NCI-H1694 (cell line): ENCODE measurements at places on chromosomes 12 and 14.

DNA sequence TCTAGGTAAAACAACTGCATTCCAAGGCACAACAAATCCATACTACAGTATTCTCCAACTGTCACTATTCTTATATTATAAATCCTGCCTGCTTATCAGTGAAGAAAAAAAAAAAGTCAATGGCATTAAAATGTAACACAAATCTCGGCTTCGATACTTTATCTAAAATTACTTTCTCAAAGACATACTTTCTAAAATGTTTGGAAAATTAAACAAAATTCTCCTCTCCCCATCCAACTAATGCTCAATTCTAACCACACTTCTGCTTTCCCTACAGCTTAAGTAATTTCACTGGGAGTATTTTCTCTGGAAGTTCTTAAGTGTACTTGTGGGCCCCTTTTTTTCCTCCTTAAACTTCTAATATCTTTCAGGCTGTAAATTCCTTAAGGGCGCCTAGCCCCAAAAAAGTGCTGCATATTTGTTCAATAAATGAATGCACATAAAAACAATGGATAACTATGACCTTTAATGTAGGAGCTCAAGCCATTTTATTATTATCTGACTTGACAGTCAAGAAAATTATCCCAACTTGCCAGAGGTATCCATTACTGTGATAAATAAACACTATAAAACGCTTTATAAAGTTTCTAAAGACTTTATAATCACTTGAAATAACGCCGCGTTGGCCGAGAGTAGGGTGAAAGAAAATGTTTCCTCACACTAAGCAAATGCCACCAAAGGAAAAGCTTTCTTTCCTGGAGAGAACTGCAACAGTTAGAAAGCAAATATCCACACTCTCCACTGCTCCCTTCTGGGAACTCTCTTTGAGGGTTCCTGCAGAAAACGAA is 977 bp downstream of the HEATR5A start:
- DNase-seq: no peak

- no peak for DNase-seq
These were observed 97.1 kb upstream of the SRRM4 start for GRCh38 chr12:118884226-118884625.

- no peak for DNase-seq
These were observed 117.1 kb downstream of the RTN1 start for GRCh38 chr14:59753512-59753911.

DNA sequence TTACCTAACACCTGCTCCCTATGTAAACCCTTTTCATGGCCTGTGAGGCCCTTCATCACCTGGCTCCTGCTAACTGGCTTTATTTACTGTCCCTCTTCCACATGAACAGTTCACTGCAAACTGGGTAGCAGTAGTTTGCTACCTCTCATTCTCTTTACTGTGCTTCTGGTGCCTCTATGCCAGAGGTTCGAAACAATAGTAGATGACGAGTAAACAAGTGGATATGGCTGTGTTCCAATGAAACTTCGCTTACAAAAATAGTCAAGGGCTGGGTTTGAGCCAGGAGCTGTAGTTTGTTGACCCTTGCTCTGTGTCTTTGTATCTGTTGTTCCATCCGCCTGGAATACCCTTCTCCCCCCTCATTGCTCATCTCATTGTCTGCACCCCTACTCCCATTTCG is 233.6 kb upstream of the RMST start:
- DNase-seq: no peak

DNA sequence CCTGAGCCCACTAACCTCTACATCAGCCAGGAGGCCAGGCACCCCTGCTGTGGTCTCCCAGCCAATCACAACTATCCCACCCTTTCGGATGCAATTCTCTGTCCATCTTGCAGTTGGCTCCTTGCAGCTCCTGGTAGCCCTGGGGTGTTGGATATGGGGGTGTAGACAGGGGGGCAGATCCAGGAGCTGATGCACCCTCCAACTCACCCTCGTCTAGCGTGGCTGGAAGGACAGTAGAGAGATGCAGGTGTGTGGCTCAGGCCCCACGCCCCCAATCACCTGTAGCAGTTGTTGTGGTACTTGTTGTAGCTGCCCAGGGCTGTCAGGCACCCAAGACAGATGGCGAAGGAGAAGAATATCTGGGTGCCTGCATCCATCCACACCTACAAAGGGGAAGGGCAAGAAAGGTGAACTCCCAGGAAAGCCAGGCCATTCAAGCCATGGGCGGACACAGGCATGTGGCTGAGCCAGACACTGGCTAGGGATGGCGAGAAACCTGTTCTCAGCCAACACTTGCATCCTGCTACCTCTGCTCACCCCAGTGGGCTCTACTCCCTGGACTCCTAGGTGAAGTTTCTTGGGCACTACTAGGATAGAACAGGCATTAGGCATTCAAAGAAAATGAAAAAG is 13.4 kb upstream of the SLC6A12 start:
- DNase-seq: no peak

GRCh38 chr12:27960821-27961220 is 11.7 kb downstream of the PTHLH start:
- peak; percentile 27 for DNase-seq

GRCh38 chr12:107983756-107984472 is 145.2 kb upstream of the WSCD2 start:
- DNase-seq: peak; percentile 84

GRCh38 chr12:76508128-76508980 is 51.2 kb downstream of the OSBPL8 start:
- DNase-seq: no peak

DNA sequence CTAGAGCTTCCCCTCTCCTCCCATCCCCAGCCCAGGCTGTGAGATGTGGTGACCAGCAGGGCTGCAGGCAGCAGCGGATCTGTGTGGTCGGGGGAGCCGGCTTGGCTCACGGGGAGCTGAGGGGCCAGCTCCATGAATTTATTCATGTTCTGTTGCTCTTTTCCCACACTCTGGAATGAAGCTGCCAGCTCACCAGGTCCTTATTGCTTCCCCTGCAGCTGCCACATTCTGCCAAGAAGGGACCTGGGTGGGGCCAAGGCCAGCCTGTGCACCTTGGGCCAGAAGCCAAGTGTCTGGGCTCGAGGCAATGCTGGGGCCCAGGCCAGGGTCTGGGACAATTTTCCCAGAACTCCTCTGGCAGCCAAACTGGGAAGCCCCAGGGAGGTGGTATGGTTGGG is 2.5 kb upstream of the C1QL4 start:
- DNase-seq: no peak

GRCh38 chr14:31207287-31207754 is 272 bp downstream of the HECTD1 start:
- DNase-seq: no peak

GRCh38 chr14:64081174-64081746 is 212.9 kb downstream of the ESR2 start:
- no peak for DNase-seq

DNA sequence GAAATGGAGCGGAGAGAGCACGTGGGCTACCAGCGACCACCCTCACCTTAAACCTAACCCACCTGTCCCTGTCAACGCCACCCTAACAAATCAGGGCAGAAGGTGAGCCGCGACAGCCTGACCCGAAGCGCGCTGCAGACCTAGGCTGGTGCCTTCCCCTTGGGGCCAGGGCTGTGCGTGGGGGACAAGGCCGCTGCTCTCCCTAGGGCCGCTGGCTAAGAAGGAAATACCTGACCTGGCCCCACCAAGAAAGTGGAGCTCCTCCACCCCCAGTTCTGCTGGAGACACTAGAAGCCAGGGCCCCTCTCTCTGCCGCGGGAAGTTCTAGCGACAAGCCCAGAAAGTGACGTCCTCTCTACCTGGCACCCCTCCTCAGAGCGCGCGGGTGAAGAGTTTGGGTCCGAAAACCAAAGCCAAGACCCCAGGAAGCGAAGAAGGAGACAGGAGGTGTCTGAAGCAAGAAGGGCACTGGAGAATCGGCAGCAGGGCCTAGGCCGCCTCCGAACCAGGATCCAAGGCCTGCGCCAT is 7.5 kb downstream of the SIX1 start:
- no peak for DNase-seq

- no peak for DNase-seq
These were observed 226.9 kb downstream of the EPS8 start for GRCh38 chr12:15562263-15562662.

DNA sequence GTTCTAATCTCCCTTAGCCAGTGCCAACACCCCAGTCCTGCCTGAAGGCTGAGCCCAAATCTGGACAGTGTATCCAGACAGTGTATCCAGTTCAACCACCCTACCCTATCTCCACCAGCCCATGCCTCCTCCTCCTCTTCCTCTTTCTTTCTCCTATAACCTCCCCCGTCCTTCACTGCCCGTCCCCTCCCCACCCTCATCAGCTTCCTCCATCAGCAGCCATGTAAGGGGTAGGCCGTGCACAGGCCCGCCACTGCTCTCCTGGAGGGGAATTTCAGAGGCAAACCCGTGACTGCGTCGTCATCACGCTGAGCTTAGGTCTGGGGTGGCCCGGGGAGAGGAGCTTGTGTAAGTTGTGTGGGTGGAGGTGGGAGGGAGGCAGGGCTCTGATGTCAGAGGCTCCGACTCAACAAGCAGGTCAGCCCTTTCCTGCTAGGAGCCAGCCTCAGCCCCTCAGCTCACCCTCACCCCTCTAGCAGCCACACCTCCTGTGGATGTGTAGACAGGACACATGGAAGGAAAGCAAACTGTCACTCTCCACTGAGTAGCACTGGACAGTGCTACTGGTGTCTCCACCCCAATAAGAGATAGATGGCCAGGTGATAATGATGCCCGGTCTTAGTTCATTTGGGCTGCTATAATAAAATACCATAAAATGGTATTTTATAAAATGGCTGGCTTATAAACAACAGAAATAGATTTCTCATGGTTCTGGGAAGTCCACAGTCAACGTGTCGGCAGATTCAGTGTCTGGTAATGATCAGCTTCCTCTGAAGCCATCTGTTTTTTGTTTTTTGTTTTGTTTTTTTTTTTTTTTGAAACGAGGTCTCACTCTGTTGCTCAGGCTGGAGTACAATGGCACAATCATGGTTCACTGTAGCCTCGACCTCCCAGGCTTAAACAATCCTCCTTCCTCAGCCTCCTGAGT is 50.5 kb downstream of the IRF2BPL start:
- peak; percentile 52 for DNase-seq

GRCh38 chr14:104933746-104934733 is 9.4 kb downstream of the PLD4 start:
- DNase-seq: no peak

GRCh38 chr12:100643246-100643645 is 69.8 kb downstream of the GAS2L3 start:
- DNase-seq: no peak

- DNase-seq: no peak
These were observed 59.6 kb downstream of the NELL2 start for GRCh38 chr12:44816446-44817017.

GRCh38 chr14:92665661-92666110 is 82.7 kb downstream of the LGMN start:
- DNase-seq: no peak

- no peak for DNase-seq
These were observed 24.2 kb upstream of the REP15 start for GRCh38 chr12:27672051-27672450.

- no peak for DNase-seq
These were observed at the start of gene SLC10A1 for GRCh38 chr14:69796797-69797500. TSS of gene SLC10A1 (minus strand) at chr14:69797241. CDS start at chr14:69797155, 86 bp downstream.

DNA sequence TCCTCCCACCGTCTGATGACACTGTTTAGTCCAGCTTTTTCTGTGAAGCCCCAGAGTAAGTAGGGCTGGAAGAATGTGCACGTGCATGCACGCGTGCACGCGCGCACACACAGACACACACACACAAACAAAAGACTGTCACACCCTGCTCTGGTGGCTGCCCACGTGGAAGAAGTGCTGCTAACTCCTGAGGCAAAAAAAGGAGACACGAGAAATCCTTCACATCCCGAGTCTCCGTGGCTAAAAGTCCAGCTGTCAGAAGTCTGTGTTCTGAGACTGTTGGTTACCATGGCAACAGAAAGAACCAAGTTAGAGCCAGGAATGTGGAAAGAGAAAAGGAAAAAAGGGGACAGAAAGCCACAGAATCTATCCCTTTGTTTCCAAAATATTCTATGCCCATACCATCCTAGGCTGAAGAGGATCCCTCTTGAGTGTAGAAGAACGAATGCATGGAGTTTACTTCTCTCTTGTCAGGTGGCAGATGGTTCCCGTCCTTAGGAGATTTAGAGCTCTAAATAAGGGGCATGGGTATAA is 1.6 kb upstream of the C12orf71 start:
- DNase-seq: no peak

- DNase-seq: peak; percentile 27
These were observed 3.9 kb upstream of the POC1B start for GRCh38 chr12:89529738-89530137.

- DNase-seq: no peak
These were observed at the start of gene IFI27 for GRCh38 chr14:94110552-94111181. TSS of gene IFI27 (plus strand) at chr14:94110736.

- DNase-seq: no peak
These were observed 59.3 kb downstream of the DNAI7 start for GRCh38 chr12:25135531-25136154.

DNA sequence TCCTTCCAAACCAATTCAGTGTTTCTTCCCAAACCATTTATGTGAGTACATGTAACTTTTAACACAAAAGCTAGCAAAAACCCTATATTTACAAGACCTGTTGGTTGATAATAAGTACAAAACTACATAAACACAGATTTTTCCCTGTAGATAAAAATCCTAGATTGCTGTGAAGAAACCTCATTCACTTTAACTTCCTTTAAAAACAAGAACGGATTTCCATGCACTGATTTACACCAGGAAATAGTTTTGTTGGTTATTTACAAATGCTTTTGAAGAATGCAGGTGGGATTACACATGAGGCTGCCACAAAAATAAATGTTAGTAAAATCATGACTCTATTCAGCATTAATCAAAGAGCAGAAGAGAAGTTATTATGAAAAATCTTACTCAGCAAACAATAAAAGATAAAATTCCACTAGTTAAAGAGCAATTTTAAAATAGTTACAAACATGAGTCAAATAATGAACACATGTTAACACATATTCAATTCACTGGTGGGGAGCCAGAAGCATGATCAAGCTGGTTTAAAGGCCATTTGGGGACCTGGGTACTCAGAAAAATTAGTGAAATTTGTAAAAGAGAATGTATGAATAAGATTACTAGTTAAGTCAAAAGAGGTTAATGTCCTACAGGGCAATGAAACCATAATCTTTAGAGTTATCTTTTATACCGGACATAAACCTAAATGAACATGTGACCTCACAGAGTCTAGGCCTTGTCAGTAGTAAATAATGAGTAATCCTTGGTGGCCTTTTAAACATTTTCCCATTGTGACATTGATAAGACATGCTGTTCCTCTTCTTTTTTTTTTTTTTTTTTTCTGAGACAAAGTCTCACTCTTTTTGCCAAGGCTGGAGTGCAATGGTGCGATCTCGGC is 79.9 kb downstream of the PHLDA1 start:
- no peak for DNase-seq

DNA sequence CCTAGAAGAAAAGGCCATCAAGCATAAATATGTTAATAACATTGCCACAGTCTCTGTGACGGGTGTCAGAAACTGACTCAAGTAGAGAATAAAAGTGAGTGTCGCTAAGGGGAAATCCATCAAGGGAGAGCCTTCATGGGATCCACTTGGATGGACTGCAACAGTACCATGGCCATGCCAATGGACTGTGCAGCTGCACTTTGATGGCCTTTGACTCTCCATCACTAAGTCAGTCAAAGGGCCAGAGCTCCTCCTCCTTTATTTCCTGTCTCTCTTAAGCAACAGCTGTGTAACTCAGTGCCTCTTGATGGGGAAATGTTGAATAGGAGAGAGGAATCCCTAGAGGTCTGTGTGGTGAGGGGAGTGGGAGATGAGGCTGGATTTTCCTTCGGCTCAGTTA is 335.2 kb downstream of the BMP4 start:
- DNase-seq: no peak
